ENCODE measurements at places on chromosomes 4 and X.

GRCh38 chr4:168163106-168163505 lies 70.8 kb downstream of the ANXA10 start:
- no peak for DNase-seq

GRCh38 chr4:143391261-143391660 lies 54.6 kb downstream of the GAB1 start:
- no peak for DNase-seq

DNA sequence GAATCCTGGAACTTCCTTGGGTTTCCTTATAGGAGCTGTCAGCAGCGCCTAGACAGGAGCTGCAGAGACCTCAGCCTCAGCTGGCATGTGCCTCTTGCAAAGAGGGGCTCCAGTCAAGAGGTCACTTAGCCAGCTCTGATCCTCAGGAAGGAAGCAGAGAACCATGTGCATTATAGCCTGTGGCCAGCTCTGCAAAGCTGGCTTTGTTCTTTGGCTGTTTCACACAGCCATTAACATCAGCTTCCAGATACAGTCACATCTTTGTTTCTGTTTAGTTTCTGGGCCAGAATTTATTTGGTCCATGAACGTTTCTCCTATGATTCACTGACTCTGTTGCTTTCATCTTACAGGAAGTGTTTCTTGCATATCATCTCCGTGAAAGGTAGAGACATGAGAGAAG lies 92.4 kb downstream of the CC2D2A start:
- DNase-seq: no peak

DNA sequence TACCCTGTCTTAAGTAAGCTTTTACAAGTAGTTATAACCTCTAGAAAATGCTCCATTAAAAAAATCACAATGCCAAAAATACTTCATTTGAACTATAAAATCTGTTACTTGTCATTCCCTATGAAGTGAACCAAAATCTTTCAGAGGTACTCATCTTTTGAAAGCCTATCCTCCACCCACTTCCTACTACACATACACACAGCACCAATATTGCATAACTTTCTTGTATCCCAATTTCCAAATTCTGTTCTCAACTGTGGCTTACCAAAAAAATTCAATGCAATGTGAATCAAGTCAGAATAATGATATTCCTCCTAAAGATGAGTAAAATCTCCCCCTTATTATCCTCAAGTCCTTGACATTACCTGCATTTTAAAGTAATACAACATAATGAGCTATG lies 15.9 kb downstream of the DHX15 start:
- DNase-seq: no peak

GRCh38 chr4:107060388-107060787 lies 24.3 kb upstream of the DKK2 start:
- DNase-seq: no peak

GRCh38 chr4:67333664-67334063 lies 211.6 kb downstream of the CENPC start:
- no peak for DNase-seq

- DNase-seq: no peak
Measured at GRCh38 chrX:3351276-3351675, 4.8 kb upstream of the MXRA5 start.

GRCh38 chr4:90996813-90997212 lies 869.6 kb downstream of the CCSER1 start:
- DNase-seq: no peak

GRCh38 chrX:112662559-112663427 lies 16.9 kb downstream of the LHFPL1 start:
- no peak for DNase-seq

GRCh38 chr4:108317377-108317776 lies 148.6 kb upstream of the LEF1 start:
- DNase-seq: no peak

GRCh38 chrX:7709845-7710244 lies 133.1 kb upstream of the VCX start:
- no peak for DNase-seq

GRCh38 chr4:42278709-42279324 lies 118.5 kb upstream of the SHISA3 start:
- DNase-seq: no peak

DNA sequence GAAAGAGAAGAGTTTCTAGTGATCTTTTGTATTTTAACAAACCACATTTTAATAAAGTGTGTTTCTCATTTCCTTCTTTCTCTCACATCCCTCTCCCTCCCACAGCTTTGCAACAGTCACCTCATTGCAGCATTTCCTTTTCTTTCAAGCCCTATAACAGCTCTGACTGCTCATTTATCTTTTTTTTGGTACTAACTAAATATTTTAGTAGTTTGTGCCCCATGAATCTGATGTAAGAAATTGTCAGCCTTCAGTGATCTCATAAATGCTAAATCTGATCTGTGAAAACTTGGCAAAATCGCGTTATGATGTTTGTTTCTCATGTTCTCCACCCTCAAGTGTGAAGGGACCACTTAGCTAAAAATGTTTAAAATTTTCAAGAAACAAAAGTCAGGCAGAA lies 258.5 kb upstream of the SLIT2 start:
- no peak for DNase-seq

GRCh38 chr4:62881210-62881609 lies 1528.0 kb downstream of the TECRL start:
- DNase-seq: no peak

DNA sequence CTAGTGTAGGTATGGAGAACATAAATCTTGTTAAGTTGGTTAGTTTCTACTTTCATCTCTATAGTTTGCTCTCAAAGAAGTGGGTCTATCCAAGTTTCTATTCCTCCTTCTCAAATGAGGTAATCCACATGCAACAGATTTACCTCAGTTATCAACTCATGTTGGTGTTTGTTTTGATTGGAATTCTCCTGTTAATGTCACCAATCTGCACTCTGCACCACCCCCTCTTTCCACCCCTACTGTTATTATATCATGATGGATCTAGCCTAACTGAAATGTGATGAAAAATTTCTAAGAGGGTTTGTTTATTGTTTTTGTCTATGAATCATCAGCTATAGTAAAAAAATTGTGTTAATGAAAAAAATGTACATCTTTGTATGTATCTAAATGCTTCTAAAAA lies 66.1 kb downstream of the AGTR2 start:
- DNase-seq: no peak

DNA sequence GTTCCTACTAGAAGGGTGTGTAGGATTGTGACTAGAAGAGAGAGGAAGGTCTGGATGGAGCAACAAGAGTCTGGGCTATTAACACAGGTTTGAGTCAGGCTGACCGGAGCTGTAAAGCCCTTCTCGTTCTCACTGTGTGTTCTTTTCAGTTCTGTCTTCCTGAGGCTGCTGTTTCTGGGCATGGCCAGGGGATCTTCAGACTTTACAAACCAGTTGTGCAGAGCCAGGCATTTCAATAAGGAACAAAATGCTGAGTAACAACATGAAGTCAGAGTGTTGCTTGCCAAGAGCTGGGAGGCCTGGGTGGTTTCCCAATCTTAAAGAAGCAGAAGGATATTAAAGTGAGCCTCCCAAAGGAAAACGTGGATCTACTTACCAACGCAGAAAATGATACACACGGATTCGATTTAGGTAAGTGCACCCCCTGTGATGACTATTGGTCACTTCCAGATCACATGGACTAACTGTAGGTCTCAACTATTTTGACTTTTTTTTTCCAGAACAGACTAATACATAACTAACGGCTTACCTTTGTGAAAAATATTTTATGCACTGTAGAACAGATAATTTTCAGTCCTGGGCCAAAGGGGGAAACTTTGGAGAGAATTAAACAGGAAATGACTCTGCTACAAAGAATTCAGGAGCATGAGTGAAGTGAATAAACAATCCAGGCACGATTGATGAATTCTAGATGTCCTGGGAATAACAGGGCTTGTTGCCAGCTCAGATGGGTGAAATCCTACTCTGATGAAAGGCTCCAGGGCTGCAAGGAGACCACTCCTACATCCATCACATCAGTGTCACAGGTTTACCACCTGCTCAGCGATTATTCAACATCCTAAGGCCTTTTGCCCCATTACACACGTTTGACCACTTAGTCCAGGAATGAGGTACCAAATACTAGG lies 94.5 kb downstream of the ANXA3 start:
- DNase-seq: no peak

- DNase-seq: no peak
Measured at GRCh38 chrX:152619897-152620296, 17.8 kb upstream of the GABRQ start.

DNA sequence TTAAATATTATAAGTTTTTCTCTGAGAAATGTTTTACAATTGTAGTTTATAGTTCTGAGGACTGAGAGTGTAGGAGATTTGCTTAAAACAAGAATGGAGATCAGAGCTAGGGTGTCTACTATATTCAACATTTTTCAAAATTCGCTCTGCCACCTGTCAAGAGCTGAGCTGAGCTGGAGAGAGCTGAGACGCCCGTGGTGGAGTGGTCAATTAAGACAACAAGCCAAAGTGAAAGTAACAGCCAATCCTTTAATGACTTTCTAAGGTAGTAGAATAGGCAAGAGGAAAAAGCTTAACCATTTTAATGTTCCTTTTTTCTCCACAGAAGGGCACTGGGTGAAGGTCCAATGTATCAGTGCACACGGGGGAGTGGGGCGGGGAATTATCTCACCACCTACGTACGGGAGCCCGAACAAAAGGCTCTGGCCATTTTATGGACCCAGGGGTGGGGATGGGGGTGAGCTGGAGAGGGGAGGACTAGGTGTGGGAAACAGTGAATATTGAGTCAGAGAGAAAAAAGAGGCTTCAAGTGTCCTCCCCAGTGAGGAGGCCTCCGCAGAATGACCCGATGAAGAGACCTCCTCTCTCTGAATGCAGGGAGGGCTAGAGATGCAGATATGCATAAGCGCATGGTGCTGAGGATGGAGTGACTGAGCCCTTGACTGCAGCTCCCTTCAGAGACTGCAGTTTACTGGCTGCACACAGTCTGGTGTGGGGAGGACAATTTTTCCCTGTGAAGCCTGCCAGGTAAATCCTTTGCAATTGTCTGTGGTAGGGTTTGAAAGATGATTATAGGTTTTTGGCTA lies 60.8 kb downstream of the SPCS3 start:
- DNase-seq: no peak

DNA sequence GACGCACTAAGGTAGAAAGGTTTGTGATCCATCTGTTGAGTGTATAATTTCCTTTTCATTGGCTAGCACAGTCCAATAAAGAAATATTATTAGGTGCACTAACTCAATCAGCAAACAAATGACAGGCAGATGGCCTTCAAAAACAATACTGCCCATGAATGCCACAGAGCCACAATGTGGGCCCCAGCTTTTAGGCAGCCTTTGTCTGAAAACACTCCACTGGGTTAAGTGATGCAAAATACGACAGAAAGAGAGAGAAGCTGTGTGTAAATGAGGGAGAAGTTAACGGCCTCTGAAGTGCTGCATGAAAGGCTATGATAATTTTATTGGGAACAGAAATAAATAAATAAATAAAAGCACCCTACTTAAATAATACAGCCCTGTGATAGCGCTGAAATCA lies 274.6 kb downstream of the NKX6-1 start:
- no peak for DNase-seq

DNA sequence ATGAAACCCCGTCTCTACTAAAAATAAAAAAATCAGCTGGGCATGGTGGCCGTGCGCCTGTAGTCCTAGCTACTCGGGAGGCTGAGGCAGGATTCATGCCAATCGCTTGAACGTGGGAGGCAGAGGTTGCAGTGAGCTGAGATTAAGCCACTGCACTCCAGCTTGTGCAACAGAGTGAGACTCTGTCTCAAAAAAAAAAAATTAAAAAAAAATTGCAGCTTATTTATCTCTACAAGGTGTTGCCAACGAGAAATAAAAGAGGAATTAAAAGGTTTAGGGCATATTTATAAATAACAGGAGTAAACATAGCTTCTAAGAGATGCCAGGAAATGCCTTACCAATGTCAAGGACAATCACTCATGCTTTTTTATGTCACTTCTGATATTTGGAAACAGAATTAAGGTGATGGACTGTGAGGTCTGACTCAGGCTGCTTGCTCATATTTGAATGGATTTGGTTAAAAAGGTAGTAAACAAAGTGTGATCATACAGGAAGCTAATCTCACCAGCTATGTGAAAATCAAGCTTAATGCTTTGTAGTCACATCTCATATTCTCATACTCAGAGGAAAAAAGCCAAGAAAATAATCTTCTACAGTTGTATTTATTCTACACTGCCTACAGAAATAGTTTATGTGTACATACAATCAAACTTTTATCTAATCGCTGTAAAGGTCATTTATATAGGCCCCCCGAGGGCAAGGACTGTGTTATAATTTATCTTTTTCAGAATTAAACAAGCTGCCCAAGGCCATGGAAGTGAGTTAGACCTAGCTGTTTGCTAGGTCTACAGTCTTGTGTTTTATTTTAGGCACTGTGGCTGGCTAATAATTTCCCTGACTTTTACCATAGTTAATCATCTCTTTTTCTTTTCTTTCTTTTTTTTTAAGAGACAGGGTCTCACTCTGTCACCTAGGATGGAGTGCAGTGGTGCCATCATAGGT lies 61.1 kb upstream of the RBMX start:
- DNase-seq: no peak

DNA sequence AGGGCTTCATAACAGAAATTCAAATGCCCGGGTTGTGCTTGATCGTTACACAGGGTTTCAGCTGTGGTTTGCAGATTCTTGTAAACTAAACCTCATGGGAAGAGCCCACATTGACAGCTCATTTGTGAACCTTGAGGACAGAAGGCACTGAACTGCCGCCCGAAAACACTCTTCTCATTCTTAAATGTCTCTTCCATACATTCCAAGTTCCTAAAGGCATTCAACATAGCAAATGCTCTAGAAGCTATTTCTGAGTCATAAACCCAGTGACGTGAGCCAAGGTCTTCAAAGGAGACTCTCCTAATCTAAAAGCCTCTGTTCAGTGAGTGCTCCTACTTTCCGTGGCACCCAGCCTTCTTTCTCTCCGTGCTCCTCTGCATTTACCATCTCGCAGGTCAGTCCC lies 737.8 kb upstream of the FRG1 start:
- DNase-seq: no peak

DNA sequence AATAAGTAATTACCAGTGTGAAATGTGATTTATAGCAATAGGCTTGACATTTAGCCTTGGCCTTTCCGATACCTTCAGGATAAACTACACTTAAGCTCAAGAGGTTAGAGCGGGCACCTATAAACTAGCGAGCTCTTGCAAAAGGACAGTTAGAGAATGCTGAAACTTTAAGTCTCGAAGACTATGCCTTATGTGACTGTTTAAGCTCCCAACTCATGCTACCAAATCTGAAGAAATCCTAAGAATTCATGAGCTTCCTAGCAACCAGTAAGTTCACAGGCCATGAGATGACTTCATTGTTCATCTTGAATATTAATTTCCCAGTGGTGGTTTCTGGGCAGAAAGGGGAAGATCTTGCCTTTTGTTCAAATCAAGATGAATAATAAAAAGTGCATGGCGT lies 4.7 kb downstream of the STOX2 start:
- DNase-seq: no peak

DNA sequence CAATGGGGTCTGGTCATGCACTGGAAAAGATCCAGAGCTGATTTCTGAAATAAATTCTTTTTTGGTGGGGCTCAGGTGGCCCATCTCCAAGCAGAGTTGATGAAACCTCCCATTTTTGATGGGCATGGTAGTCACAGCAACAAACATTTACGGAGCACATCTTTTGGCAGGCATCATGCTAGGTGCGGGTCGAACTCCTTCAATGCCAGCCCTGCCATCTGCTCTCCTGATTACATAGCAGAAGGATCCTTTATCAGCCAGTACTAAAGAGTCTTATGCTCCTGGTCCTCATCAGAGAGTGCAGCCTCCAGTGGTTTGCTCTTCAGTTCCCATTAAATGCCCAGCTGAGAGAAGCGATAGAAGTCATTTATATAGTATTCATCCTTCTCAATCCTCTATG lies 121.7 kb downstream of the GRXCR1 start:
- peak; percentile 93 for DNase-seq

Measured in NCI-H1092 (cell line).